ENCODE measurements at places on chromosomes 2 and 18. TPM values are rescaled to one million over a fixed set of nuclear protein-coding genes. Genes with fewer than 3 reads are reported as not detected.

- DNase-seq, result no peak
These were observed 82.1 kb downstream of the ZFP36L2 start for GRCh38 chr2:43144263-43144662.

GRCh38 chr2:22753476-22753875 is 631.5 kb upstream of the KLHL29 start:
- DNase-seq, result no peak

DNA sequence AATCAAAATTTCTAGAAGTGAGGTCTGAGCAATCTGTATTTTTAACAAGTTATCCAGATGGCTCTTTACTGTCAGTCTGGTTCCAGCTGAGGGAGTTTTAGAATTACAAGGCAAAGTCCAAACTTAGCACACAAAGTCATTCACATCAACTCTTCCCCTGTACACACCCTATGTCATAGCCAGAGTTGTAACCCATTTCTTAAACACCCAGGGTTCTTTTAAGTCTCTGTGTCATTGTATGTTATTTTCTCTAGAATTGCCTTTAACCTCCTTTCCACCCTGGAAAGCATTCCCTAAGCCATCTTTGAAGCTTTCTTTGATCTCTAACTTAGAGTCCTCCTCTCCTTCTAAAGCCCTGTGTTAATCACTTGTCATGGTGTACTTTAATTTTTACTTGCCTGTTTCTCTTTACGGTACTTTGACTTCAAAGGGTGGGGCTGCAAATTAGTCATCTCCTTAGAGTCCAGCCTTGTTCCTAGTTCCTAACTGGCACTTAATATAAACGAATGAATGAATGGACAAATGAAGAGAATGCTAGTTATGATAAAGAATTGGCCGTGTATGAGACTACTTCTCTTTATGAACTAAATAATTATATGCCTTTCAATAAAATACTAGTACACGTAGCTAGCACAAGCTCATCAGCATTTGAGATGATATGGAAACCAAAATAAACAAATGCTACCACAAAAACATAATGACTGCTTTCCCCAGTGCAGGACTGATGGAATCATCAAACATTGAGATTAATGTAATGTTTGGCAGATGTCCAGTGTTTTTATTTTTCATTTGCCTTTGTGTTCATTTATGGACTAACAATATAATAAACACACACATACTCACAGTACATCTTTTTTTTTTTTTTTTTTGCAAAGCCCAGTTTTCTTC is 11.9 kb upstream of the ACTR3 start:
- no peak for DNase-seq

DNA sequence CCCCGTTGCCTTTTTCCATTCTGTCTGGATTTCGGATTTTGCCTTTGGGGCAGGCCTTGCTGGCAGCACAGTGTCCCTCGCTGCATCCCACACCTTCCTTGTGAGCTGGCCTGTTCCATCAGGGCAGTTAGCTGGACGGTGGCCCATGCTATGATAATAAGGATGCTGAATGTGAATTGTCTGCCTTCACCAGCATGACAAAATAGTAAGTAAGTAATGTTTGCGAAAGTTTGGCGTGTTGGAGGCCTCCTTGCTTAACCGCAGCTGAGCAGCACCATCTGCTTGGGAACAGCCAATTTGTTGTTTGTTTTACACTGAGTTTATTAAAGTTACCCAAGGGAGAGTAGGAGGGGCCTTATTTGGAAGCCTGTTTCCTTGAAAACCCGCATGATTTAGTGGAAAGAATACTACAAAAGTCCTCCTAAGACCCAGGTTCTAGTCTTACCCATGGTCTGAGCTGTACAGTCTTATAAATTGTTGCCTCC is 469.7 kb upstream of the FANCL start:
- DNase-seq, result no peak

GRCh38 chr2:70498528-70498927 is 55.1 kb downstream of the TGFA start:
- DNase-seq, result no peak

GRCh38 chr2:159996792-159997546 is 65.4 kb downstream of the PLA2R1 start:
- no peak for DNase-seq

- no peak for DNase-seq
These were observed 260.6 kb upstream of the LINC00305 start for GRCh38 chr18:64409511-64409910.

DNA sequence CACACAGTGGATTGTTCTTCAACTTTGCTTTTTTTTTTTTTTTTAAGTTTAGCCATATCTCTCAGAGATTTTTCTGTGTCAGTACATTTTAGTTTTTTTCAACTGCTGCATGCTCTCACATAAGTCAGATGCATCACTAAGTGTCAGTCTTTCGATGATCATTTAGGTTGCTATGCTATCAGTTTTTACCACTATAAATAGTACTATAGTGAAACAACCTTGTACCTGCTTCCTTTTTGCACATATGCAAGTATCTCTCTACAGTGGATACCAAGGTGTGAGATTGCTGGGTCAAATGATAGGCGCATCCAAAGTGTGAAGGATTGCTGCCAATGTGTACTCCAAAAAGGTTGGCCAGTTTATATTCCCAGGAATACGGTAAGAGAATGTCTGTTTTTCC is 33.5 kb upstream of the MAP4K3 start:
- DNase-seq, result no peak

DNA sequence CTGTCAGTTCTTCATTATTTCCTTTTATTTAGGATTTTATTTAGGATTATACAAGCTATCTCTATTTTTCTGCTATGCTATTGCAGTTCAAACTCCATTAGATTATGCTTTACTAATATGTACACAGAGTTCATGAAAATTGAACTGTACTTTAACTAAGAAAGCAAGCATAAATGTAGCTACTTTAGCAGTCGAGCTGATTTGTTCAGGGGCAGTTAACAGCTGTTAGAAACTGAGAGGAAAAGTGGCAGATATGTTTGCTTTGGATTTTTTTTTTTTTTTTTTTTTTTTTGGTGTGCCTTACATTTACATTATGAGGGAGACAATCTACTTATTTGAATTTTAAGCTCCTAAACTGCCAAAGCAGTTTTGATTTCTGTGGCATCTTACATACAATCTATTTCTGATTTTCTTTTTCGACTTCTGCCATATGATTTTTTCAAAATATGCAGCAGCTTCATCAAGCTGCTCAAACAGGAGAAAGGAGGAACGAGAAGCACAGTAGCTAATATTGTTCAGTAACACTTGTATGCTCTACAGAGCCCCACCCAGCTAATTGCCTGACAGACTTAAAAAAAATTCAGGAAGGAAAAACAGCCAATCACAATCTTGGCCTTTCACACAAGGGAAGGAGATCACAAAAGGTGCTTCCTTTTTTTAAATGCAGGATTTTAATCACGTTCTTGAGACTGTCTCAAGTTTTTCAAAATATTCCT is 233.4 kb upstream of the SIX3 start:
- no peak for DNase-seq

GRCh38 chr2:46690825-46691224 is 211.5 kb downstream of the TMEM247 start:
- DNase-seq, result no peak

DNA sequence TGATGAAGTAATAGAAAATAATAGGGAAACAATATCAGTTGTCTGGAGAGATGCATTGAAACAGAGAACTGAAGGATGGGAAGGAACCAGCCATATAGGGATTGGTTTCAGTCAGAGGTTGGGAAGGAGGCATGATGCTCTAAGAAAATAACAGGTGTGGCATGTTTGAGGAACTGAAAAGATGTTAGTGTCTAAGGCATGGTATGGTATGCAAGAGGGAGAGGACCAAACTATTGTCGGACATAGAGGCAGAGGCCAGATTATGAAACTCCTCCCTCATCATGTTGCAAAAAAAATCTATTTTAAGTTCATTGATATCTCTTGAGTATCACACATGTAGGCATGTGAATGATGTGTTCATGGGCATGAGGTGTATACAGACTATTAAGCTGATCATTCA is 48.9 kb upstream of the EMILIN2 start:
- DNase-seq, result no peak

DNA sequence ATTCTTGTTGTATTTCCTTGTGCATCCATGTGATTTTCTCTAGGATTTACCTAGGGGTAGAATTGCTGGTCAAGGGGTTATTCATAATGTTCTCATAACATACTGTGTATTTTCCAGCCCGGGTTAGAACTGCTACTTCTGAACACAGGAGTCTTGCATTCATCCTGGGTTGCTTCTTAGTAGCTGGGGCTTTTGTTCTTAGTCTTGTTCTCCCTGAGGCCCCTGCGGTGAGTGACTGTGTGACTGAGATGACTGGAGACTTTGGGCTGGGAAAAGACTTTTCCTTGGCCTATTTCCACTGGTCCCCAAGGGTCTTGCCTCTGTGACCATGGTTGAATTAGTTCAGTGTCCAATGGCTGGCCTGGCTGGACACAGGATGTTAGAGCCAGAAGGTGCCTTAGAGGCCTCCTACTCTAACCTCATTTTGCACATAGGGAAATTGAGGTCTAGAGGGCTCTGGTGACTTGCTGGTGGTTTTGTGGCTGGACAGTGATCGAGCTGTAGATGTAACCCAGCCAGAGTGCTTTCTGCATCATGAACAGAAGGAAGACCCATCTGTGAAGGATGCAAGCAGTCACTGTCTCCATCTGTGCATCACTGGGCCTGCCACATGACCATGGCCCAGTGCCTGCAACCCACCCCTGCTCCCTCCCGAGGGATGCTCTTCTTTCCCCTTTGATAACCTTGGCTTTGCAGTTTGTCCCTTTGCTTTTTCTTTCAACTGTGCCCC is 233.3 kb downstream of the FHOD3 start:
- DNase-seq, result no peak

- no peak for DNase-seq
These were observed 112.8 kb upstream of the FN1 start for GRCh38 chr2:215548714-215549113.

DNA sequence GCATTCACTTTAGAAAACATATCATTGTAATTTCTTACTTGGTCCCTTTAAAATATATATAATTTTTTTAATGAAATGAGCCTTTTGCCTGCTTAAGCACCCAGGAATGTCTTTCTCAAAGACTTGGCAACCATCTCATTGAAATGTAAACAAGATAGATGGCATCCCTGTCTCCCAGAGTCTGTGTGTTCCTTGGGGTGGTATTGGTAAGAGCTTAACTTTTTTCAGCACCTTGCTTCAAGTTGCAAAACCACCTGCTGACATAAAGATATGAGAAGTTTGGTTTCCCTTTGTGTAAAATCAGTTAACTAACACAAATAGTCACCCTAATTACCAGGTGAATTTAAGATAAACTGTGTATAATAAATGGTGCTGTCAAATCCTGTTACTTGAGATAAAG is 266.9 kb downstream of the DSC3 start:
- DNase-seq, result no peak

- DNase-seq, result no peak
These were observed 26.1 kb upstream of the SLC38A11 start for GRCh38 chr2:164981217-164981990.

DNA sequence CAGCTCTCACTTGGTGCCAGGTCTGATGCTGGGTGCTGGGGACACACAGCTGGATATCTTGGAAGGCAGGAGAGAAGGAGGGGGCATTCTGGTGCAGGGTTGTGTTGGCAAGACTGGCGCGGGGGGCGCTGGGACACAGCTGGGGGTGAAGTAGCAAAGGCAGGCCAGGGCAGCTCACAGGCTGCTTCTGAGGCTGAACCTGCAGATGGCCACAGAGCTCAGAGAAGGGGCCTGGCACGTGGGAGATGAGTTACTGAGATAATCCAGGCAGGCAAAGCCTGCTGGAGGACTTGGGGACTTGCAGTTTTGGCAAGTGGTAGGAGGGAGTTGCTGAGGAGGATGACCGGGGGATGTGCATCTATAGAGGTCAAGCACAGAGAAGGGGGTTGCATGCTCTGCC is 16.2 kb upstream of the DGKD start:
- DNase-seq, result no peak

- DNase-seq, result no peak
These were observed 1674.5 kb upstream of the NXPH2 start for GRCh38 chr2:140454717-140455116.

- DNase-seq, result no peak
These were observed 612.8 kb upstream of the PKDCC start for GRCh38 chr2:41434991-41435390.

- DNase-seq, result no peak
These were observed 11.4 kb upstream of the NR4A2 start for GRCh38 chr2:156343940-156344301.

DNA sequence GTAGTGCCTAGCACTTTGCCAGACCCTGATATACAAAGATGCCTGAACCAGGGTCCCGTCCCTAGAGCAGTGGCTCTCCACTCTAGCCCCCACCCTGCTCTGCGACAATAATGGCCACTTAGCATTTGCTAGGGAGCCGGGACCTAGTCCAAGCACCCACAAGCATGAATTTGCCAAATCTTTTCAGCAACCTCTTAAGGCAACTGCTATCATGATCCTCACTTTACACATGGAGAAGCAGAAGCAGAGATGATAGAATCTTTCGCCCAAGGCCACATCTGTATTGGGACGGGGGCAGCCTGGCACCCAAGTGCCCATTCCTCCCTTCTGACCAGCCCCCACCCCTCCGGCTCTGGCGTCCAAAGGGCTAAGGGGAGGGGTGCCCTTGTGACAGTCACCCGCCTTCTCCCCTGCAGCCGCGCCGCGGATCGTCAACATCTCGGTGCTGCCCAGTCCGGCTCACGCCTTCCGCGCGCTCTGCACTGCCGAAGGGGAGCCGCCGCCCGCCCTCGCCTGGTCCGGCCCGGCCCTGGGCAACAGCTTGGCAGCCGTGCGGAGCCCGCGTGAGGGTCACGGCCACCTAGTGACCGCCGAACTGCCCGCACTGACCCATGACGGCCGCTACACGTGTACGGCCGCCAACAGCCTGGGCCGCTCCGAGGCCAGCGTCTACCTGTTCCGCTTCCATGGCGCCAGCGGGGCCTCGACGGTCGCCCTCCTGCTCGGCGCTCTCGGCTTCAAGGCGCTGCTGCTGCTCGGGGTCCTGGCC is 13.0 kb downstream of the SIGLEC15 start:
- peak; percentile 45 for DNase-seq

- DNase-seq, result peak; percentile 0
These were observed 250.5 kb downstream of the TFCP2L1 start for GRCh38 chr2:121034551-121034950.

DNA sequence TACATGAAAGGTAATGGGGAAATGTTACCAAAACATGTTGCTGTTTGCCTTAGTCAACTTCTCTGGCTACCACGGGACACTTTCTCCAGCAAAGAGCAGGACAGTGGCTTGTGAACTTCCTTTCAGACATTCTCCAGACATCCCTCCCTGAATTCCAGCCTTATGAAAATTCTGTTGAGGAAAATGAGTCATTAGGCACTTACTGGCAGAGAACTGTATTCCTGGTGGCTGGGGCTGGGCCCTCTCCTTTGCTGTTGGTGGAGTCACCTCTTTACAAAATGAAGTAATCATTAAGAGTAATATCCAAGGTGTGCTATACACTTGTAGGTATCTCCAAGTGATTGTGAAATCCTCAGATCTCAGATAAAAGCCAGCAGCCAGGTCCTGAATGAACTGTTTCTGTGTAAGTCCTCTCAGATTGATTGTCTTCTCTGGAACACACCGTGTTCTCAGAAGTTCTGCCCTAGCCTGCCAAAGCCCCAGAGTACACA is 1.3 kb upstream of the FAP start:
- peak; percentile 16 for DNase-seq

Gene CD207
- 0.52 TPM for total RNA-seq

Gene CFC1B
- total RNA-seq, result not detected

Gene CFAP65
- total RNA-seq, result 0.29 TPM

Gene FSIP2
- total RNA-seq, result 1.6 TPM

Gene ALKAL2
- total RNA-seq, result 69.5 TPM

Gene STAT4
- 4.8 TPM for total RNA-seq

Gene COL4A3
- total RNA-seq, result 16.0 TPM

Gene MREG
- total RNA-seq, result 9.2 TPM

Gene RTP5
- total RNA-seq, result not detected

Gene FAM228A
- 1.0 TPM for total RNA-seq
